ENCODE measurements at places on chromosomes 7 and 10.

GRCh38 chr10:15448598-15448997 lies 77.5 kb upstream of the FAM171A1 start:
- no peak for DNase-seq

DNA sequence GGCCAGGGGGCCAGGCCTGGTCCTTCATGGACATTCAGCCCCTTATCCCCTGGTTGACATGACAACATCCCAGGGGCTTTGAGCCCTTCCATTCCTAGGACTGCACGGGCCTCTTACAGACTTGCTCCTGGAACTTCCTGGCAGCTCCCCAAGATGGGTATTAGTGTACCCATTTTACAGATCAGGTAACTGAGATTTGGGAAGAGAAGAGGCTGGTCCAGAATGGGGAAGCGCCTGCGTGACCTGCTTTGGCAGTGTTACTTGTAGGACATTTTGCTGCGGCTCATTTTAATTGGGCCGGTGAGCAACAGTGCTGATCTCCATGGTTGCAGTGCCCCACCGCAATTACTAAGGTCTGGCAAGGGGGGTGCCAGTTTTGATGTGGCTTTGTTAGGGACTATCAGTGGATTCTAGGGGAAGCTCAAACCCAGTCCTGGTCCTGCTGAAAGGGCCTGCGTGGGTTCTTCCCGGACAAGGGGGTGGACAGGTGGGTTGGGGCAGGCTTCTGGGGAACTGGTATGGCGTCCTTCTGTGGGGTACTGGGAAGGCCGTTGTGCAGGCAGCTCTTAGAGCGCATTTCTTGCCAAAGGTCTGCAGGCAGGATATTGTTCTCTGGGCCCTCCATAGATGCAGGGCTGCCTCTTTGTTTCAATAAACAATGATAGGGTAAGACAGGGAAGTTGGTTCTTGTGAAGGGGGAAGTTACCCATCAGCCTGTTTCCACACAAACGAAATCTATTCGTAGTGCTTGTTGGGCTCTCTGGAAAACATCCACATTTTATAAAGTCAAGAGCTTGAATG lies 137.6 kb downstream of the RGS10 start:
- no peak for DNase-seq

GRCh38 chr7:46741938-46742540 lies 821.0 kb upstream of the IGFBP3 start:
- no peak for DNase-seq

DNA sequence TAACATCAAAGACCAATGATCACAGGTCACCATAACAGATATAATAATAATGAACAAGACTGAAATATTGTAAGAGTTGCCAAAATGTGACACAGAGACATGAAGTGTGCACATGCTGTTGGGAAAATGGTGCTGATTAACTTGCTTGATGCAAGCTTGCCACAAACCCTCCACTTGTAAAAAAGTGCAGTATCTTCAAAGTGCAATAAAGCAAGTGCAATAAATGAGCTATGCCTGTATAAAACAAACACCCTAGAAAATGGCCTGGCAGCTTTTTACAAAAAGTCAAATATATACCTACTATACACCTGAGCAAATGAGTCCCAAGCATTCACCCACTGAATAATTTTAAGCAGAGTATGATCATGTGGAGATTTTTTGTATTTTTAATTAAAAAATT lies 9.7 kb upstream of the CCDC7 start:
- DNase-seq = no peak

GRCh38 chr10:8876171-8876570 lies 821.7 kb downstream of the GATA3 start:
- no peak for DNase-seq

DNA sequence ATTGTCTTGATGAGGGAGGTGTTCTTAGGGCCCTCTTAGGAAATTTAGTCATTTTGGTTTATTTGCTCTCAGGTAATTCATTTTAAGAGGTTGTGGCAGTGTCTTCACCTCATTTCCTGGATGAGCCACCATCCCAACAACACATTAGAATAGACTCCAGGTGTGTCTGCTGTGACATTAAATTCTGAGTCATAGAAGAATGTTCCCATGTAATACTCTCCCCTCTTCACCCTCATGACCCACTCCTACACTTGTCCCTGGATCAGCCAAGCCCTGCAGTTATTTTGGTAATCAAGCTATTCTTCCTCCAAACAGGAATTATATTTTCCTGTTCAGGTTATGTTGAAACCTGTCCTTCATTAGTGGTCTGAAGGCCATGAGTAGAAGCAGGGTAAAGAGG lies 944.1 kb downstream of the SORCS3 start:
- DNase-seq = no peak

DNA sequence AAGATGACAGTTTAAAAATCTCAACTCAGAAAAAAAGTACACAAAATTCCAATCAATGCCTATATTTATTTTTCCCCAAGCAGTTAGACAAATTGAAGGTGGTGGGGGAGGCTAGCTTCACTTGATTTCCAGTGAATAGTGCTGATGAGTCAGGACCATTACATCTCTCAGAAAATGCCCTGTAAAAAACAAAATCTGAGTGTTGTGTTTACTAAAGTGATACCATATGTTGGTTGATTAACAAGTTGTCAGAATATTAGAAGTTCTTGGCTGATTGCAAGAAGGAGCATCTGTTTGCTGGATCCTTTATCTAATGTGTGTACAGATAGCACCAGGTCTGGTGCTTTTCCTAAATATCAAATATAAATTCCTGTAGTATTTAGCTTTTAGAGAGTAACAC lies 31.3 kb upstream of the KIAA1217 start:
- no peak for DNase-seq

GRCh38 chr10:16811765-16812164 lies 5.5 kb downstream of the RSU1 start:
- DNase-seq = no peak

GRCh38 chr10:65847436-65848230 lies 1078.2 kb upstream of the LRRTM3 start:
- peak; percentile 52 for DNase-seq

DNA sequence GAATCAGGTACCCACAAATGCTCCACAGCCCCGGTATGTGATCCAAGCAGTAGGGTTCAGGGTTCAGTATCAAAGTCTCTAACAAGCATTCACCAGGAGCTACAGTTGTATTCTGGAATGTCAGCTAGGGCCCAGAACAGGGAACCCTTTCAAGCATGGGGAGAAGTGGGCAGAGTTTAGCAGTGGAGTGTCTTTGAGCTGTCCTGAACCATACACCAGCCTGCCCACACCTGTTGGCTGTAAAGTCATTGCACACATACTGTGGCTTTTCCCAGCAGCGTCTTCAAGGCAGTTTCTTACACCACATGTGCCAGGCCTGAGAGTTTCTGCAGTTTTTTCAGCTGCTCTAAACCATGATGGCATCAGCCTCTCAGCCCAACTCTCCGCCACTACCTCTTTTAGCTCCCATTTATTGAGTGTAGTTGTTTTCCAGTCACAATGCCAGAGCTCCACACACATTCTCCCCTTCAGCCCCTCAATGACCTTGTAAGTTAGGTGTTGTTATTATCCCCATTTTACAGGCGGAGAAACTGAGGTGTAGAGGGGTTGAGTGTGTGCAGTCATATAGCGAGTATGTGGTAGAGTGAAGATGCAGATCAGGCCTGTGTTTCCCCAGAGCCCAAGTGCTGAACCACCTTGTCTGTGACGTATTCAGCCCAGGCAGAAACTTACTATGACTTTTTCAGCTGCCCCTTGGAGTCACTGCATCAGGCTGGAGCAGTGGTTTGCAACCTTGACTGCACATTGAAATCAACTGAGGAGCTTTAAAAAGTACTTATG lies 83.1 kb downstream of the CHN2 start:
- DNase-seq = no peak

DNA sequence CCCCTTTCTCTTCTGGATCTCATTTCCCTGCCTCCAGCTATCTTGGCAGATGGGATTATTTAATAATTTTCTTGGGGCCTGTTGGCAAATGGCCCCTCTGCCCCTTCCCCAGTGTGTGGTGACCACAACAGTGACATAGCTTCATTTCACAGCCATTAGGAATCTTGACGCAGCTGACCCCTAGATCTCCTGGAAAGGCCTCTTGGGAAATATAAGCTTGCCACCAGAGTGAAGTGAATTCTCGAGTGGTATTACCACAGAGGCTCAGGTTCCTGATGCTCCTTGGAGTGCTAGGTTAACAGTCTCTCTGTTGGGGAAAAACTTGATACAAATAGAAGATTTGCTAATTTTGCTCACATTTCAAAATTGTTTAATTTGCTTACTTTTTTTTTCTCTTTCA lies 57.8 kb downstream of the AUTS2 start:
- no peak for DNase-seq

Measured in NCI-H446 (cell line).